ENCODE measurements at places on chromosomes 7 and 10.

GRCh38 chr7:28613262-28613661 lies 200.9 kb downstream of the CREB5 start:
- DNase-seq: no peak

- DNase-seq: no peak
Observed at GRCh38 chr10:3427950-3428354, 255.4 kb upstream of the PITRM1 start.

- DNase-seq: peak; percentile 20
Observed at GRCh38 chr10:132787495-132788179, 1.7 kb upstream of the NKX6-2 start.

- no peak for DNase-seq
Observed at GRCh38 chr7:130127404-130127803, 57.1 kb downstream of the KLHDC10 start.

- no peak for DNase-seq
Observed at GRCh38 chr7:155663937-155664336, 19.5 kb downstream of the RBM33 start.
